ENCODE measurements at places on chromosomes 5 and 9.

- H3K36me3 ChIP-seq = no peaks in the 10 kb centered on the region
- no peaks in the 10 kb centered on the region for H3K4me1 ChIP-seq
- no peaks in the 10 kb centered on the region for H3K27me3 ChIP-seq
- H3K4me3 ChIP-seq = no peak overlapping the region
- DNase-seq = no peak
Measured at GRCh38 chr5:143383988-143384387, 19.5 kb downstream of the NR3C1 start.

DNA sequence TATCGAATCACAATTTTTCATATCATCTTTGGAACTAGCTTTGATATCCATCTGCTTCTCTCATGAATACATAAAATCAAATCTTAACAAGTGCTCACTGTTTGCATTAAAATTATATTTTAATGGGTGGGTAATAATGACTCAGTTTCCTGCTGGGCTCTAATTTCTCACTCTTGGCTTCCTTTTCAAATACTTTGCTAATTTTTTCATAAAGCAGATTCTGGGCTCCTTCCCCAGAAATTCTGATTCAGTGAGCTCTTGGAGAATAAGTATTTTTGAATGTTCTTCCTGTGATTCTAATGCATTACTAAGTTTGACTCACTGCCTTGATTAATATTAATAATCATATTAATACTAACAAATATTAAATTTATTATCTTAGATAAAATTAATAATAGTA, 48.9 kb downstream of the YIPF5 start:
- no peak overlapping the region for H3K4me3 ChIP-seq
- H3K27me3 ChIP-seq = no peaks in the 10 kb centered on the region
- DNase-seq = no peak
- no peaks in the 10 kb centered on the region for H3K36me3 ChIP-seq

- no peak for DNase-seq
- H3K4me1 ChIP-seq = no peaks in the 10 kb centered on the region
- no peak overlapping the region for H3K27ac ChIP-seq
- no peaks in the 10 kb centered on the region for H3K27me3 ChIP-seq
- no peaks in the 10 kb centered on the region for H3K36me3 ChIP-seq
Measured at GRCh38 chr9:114065304-114065703, 12.8 kb downstream of the AMBP start.

DNA sequence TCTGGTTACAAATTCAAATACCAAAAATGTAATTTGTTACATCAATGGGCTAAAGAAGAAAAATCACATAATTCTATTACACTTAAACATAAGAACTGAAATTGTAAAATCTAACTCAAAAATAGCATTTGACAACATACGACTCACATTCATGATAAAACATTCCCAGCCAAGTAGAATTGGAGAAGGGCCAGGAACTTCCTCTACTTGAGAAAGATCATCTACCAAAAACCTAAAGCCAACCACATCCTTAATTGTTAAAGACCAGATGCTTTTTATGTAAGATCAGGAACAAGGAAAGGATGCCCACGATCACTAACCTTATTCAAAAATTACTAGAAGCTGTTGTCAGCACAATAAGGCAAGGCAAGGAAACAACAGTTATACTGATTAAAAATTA, 1819.8 kb upstream of the C9orf72 start:
- H3K4me3 ChIP-seq = no peak overlapping the region
- H3K4me1 ChIP-seq = no peaks in the 10 kb centered on the region
- no peak overlapping the region for H3K27ac ChIP-seq
- H3K27me3 ChIP-seq = no peaks in the 10 kb centered on the region
- no peaks in the 10 kb centered on the region for H3K36me3 ChIP-seq
- DNase-seq = no peak

DNA sequence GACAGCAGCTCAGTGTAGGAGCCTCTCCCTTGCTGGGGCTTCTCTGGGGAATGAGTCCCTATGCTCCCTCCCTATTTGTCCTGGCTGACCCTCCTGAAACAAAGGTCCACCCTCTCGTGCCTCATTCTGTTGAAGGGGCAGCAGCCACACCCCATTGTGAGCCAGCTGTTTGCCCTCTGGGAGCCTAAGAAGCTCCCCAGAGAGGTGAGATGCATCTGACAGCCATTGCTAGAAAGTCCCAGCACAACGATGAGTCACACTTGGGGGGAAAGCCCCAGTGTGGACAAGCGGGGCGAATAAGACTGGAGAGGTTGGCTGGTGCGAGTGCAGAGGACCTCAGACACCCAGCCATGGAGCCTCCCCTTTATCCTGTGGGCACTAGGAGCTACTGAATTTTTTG, 101.4 kb downstream of the PPARGC1B start:
- no peaks in the 10 kb centered on the region for H3K27me3 ChIP-seq
- H3K27ac ChIP-seq = no peak overlapping the region
- H3K36me3 ChIP-seq = no peaks in the 10 kb centered on the region
- DNase-seq = no peak

GRCh38 chr9:76292246-76292645, 102.0 kb downstream of the RFK start:
- DNase-seq = no peak
- no peaks in the 10 kb centered on the region for H3K27me3 ChIP-seq
- H3K4me3 ChIP-seq = no peak overlapping the region
- no peaks in the 10 kb centered on the region for H3K36me3 ChIP-seq

GRCh38 chr9:109383947-109384346, 63.1 kb upstream of the EPB41L4B start:
- no peak overlapping the region for H3K27ac ChIP-seq
- no peak overlapping the region for H3K4me3 ChIP-seq
- H3K27me3 ChIP-seq = no peaks in the 10 kb centered on the region
- no peaks in the 10 kb centered on the region for H3K4me1 ChIP-seq
- H3K36me3 ChIP-seq = no peaks in the 10 kb centered on the region

- no peak overlapping the region for H3K4me3 ChIP-seq
- H3K27ac ChIP-seq = no peak overlapping the region
- H3K4me1 ChIP-seq = no peaks in the 10 kb centered on the region
Measured at GRCh38 chr5:1959725-1960581, 77.2 kb upstream of the IRX4 start.

DNA sequence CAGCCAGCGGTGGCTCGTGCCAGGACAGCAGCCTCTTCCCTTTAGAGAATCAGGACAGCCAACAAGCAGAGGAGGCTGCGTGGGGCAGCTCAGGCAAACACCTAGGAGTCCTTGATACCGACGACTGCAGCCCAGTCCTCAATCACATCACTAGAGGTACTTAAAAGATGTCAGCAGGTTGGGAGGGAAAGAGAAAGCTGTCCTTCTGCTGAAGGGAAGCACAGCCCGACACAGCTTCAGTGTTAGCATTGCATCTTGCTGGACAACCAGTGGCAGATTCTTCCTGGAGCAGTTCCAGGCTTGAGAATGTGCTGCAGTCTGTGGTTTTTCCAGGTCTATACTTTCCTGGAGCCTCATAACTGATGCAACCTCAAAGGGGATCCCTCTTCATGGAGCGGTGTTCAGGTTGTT, 230.5 kb downstream of the SYK start:
- no peak overlapping the region for H3K4me3 ChIP-seq
- no peaks in the 10 kb centered on the region for H3K27me3 ChIP-seq
- no peak overlapping the region for H3K27ac ChIP-seq
- H3K4me1 ChIP-seq = peaks cover 6% of the 10 kb centered on the region
- no peak for DNase-seq

DNA sequence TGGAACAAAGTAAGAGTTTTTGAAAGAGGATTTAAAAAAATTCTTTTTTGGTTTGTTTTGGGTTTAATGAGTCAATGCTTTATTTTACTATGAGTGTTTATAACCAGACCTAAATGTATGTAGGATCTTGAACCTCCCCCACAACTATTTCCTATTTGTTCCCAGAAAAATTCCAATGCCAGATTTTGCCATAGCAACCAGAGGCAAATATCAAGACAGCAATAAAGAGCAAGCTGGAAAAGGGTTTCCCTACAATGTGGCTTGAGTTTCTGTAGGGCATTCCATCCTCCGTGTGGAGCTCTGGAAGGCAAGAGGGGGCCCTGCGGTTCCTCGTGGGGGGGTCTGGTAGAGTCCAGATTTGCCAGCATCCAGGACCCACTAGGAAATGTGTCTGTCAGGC, 27.8 kb upstream of the GDNF start:
- DNase-seq = no peak
- H3K27me3 ChIP-seq = no peaks in the 10 kb centered on the region
- no peak overlapping the region for H3K27ac ChIP-seq
- H3K4me1 ChIP-seq = no peaks in the 10 kb centered on the region
- H3K36me3 ChIP-seq = no peaks in the 10 kb centered on the region

GRCh38 chr9:108374626-108375025, 481.2 kb downstream of the ACTL7B start:
- H3K27me3 ChIP-seq = no peaks in the 10 kb centered on the region
- H3K36me3 ChIP-seq = no peaks in the 10 kb centered on the region
- H3K4me1 ChIP-seq = no peaks in the 10 kb centered on the region
- H3K4me3 ChIP-seq = no peak overlapping the region

- H3K4me3 ChIP-seq = no peak overlapping the region
- H3K27ac ChIP-seq = no peak overlapping the region
- H3K27me3 ChIP-seq = no peaks in the 10 kb centered on the region
- H3K36me3 ChIP-seq = no peaks in the 10 kb centered on the region
Measured at GRCh38 chr9:98361645-98362044, 106.2 kb upstream of the TBC1D2 start.

- no peak overlapping the region for H3K4me3 ChIP-seq
- H3K4me1 ChIP-seq = no peaks in the 10 kb centered on the region
- no peaks in the 10 kb centered on the region for H3K27me3 ChIP-seq
Measured at GRCh38 chr5:60026161-60026560, 132.6 kb upstream of the PDE4D start.

GRCh38 chr5:142426129-142427014, 101.6 kb upstream of the SPRY4 start:
- H3K27ac ChIP-seq = no peak overlapping the region
- no peaks in the 10 kb centered on the region for H3K36me3 ChIP-seq
- DNase-seq = no peak
- no peaks in the 10 kb centered on the region for H3K27me3 ChIP-seq
- H3K4me3 ChIP-seq = no peak overlapping the region

DNA sequence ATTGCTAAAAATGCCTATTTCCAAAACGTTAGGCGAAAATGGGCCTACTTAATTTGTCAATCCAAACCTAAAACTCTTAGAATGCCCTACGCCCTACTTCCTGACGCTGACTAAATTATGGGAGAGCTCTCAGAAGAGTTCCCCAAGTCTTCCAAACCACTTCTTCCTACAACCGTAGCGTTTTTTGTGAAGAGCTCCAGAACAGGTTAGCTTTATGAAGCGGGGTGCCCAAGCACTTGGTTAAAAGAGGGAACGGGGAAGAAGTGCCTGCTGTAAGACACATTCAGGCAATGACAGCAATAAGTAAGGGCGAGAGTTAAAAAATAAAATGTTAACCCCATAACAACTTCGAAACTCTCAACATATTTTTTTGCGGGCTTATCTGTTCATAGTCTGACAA, 2.8 kb downstream of the ELAVL2 start:
- H3K27ac ChIP-seq = no peak overlapping the region
- no peak overlapping the region for H3K4me3 ChIP-seq
- H3K27me3 ChIP-seq = no peaks in the 10 kb centered on the region

All from testis (tissue), 5 donors.